Liver (tissue), 10 donors: ENCODE measurements at places on chromosomes 1 and 21. TPM values are rescaled to one million over a fixed set of nuclear protein-coding genes. Genes with fewer than 3 reads are reported as not detected.

The CNR2 gene
- 0.08 TPM for total RNA-seq

The PTPRC gene
- 34.1 TPM for total RNA-seq

The RUNX3 gene
- total RNA-seq: 1.1 TPM

The FBLIM1 gene
- total RNA-seq: 6.4 TPM

The TEX38 gene
- total RNA-seq: not detected

The NDUFV3 gene
- total RNA-seq: 18.5 TPM

The S100A12 gene
- 35.2 TPM for total RNA-seq

The OR2AK2 gene
- not detected for total RNA-seq

The BRDT gene
- not detected for total RNA-seq

The C1orf141 gene
- not detected for total RNA-seq

The AADACL3 gene
- total RNA-seq: not detected

The SUSD4 gene
- 1.1 TPM for total RNA-seq

The VSIG8 gene
- total RNA-seq: 0.08 TPM

The KRTAP19-5 gene
- not detected for total RNA-seq

The LCE6A gene
- total RNA-seq: not detected

The DPYD gene
- 56.6 TPM for total RNA-seq

The BEND5 gene
- 0.93 TPM for total RNA-seq

The WNT2B gene
- total RNA-seq: 0.92 TPM

The IFI44L gene
- total RNA-seq: 2.1 TPM

The SLC16A4 gene
- total RNA-seq: 1.8 TPM

The CYP4A11 gene
- total RNA-seq: 457 TPM

The PRAMEF9 gene
- total RNA-seq: not detected

The S100A10 gene
- 7.0 TPM for total RNA-seq

The PRXL2B gene
- 4.6 TPM for total RNA-seq

The KRTAP25-1 gene
- total RNA-seq: not detected

The LDLRAP1 gene
- total RNA-seq: 17.8 TPM

The GPR153 gene
- total RNA-seq: 5.9 TPM

The OR6K3 gene
- not detected for total RNA-seq

The ZBTB8B gene
- 0.05 TPM for total RNA-seq

The TLR5 gene
- 2.4 TPM for total RNA-seq

The ZNF593OS gene
- not detected for total RNA-seq

The RASSF5 gene
- 5.8 TPM for total RNA-seq

The DPT gene
- total RNA-seq: 0.42 TPM

The ARHGEF10L gene
- total RNA-seq: 26.3 TPM

The NHLH1 gene
- 0.08 TPM for total RNA-seq

The OR2T29 gene
- not detected for total RNA-seq

The GORAB gene
- total RNA-seq: 11.1 TPM

The VHLL gene
- 0.67 TPM for total RNA-seq

The TPTE gene
- not detected for total RNA-seq

The IFFO2 gene
- 2.6 TPM for total RNA-seq

The USH2A gene
- total RNA-seq: 1.0 TPM

The KIF26B gene
- 1.7 TPM for total RNA-seq

The FOXO6 gene
- total RNA-seq: 0.08 TPM

The ATF6 gene
- total RNA-seq: 16.5 TPM

The ENTREP3 gene
- total RNA-seq: 3.8 TPM

The MAN1A2 gene
- 58.7 TPM for total RNA-seq

The KHDC4 gene
- total RNA-seq: 18.2 TPM

The ITLN2 gene
- not detected for total RNA-seq

The UBE2U gene
- total RNA-seq: not detected

The ZSCAN20 gene
- 1.8 TPM for total RNA-seq
